Thoracic aorta (tissue), 2 donors: ENCODE measurements at places on chromosomes 12 and 14.
A peak's percentile ranks its signal among the peaks of the same experiment; 100 is the strongest.

DNA sequence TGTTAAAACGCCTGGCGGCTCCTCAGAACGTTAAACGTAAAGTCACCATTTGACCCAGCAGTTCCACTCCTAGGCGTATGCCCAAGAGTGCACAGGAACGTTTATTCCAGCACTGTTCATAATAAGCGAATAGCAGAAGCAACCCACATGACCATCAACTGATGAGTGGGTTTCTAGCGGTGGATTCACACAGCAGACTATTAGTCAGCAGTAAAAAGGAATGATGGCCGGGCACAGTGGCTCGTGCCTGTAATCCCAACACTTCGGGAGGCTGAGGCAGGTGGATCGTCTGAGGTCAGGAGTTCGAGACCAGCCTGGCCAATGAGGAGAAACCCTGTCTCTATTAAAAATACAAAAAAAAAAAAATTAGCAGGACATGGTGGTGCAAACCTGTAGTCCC lies 22.4 kb upstream of the FBRSL1 start:
- DNase-seq, result no peak

GRCh38 chr14:101501858-101502615 lies 59.3 kb upstream of the DIO3 start:
- no peak for DNase-seq

DNA sequence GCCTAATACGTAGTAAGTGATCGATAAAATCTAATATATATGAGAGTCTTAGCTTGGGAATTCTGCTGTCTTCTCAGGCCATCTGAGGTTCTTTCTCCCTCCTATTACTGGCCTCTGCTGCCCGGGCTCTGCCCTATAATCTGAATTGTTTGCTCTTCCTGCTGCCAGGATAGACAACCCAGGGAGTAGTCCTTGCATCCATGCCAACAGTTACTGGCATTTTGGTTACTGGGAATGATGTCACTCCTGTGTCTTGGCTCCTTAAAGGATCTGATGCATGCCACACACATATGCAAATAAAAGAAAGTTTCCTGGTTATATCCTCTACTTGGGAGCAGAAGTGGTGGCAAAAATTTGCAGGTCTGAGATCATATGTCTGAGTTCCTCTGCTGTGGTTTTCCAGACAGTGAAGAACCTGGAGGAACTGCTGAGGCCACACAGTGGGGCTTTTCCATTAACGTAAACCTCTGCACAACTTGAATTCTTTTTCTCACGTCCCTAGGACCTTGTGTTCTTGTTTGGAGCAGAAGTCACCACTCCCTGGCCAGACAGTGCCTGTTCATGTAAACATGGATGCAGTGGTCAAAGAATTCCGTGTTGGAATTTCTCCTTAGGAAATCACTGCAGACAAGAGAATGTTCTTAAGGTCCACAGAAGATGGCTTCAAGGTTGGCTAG lies 320.6 kb upstream of the TBX3 start:
- DNase-seq, result no peak

DNA sequence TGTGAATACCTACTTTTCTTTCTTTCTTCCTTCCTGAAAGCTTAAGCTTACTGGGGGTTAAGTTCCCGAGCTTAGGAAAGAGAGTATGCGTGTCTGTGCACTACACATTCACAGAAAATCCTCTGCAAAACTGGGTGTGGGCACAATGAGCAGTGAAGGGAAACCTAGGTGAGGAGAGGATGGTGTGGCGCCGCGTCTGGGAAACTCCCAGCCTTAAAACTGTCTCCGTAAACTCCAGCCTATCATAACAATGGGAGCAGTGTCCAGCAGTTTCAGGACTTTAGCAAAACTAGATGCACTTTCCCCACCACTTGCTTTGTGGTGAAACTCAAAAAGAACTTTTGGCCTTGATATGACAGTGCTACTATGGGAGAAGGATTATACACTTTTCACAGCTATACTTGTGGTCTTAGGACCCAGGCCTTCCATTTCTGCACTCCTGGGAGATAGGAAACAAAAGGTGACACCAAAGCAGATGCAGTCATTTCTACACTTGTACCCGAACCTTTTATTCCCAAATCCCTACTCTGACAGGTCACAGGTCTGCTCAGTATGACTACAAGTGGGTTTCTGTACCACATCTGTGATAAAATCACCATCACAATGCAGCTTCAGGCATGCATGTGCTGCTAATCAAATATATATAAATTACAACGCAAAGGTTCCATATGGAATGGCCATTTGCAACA lies 10.4 kb downstream of the AKAP5 start:
- DNase-seq, result no peak

- no peak for DNase-seq
Measured at GRCh38 chr12:93819050-93819491, 141.9 kb downstream of the CRADD start.

GRCh38 chr14:58659846-58660245 lies 22.1 kb downstream of the DACT1 start:
- DNase-seq, result no peak

- no peak for DNase-seq
Measured at GRCh38 chr14:68684466-68685418, 108.1 kb downstream of the ZFP36L1 start.

DNA sequence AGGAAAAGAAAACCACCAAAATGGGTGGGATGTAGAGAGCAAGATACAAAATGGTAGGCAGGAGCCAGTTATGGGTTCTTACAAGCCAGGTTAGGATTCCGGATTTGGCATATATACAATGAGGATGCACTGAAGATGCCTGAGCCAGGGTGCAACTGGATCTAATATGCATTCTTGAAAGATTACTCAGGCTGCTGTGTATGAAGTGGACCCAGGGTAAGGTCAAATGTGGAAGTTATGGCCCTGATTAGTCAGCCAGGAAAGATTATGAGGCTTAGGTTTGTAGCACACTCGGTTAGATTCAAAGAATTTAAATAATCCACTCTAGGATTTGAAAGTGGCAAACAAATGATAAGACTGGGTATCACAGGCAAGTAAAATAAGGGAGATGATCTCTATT lies 1750.7 kb upstream of the FLRT2 start:
- no peak for DNase-seq

DNA sequence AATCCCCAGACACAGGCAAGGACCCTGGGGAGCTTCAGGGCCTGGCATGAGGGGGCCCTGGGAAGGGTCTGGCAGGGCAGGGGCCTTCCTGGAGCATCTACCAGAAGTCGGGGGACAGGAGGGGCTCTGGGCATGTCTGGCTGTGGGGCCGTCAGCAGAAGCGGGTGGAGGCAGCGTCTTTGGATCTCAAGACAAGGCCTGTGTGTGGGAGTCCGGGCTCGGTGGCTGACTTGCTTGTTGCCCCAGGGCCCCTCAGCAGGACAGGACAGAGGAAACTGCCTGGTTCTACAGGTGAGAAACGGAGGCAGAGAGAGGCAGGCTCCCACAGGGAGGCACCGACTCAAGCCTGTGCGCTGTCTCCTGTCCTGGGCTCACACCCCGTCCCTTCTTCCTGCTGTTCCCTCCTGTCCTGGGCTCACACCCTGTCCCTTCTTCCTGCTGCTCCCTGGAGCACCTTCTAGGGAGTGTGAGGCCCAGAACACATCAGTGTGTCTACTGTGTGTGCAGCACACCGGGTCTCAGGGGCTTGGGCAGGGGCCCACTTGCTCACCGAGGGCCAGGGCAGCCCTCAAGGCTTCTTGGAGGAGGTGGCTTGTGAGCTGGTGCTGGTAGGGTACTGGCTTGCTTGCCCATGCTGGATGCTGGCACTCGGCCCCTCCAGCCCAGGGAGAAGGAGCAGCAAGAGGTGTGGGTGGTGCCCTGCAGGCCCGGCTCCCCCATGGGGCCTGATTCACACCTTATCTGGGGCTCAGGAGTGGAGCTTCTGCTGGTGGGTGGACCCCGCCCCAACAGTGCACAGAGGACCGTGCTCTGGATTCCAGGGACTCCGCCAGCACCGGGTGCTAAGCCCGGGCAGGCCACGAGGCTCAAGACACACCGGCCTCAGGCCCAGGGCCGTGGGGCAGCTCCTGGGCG lies 14.9 kb downstream of the ASPG start:
- no peak for DNase-seq

- no peak for DNase-seq
Measured at GRCh38 chr12:11408096-11408495, 12.7 kb upstream of the PRB2 start.

- no peak for DNase-seq
Measured at GRCh38 chr12:52235001-52235764, 2.1 kb downstream of the KRT7 start.

- no peak for DNase-seq
Measured at GRCh38 chr14:72443991-72444441, 449.9 kb downstream of the DPF3 start.

GRCh38 chr14:22319526-22320361 lies 269.3 kb downstream of the DAD1 start:
- DNase-seq, result peak; percentile 11

DNA sequence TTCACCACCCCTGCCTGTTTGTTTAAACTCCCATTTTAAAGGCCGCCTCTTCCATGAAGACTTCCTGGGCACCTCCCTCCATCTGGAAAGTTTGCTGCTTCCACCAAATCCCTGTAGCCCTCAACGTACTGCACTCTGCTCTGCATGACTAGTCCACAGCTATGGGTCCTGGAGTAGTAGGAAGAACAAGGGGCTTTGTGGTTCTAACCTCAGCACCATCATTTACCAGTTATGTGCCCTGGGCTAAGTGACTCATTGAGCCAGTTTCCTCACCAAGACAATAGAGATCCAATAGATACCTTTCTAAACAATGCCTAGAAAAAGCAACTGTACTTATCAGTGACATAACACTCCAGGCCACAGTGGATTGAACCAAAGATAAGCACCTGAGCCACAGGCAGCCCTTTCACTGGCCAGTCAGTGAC lies 8.5 kb upstream of the LTBP2 start:
- DNase-seq, result no peak

DNA sequence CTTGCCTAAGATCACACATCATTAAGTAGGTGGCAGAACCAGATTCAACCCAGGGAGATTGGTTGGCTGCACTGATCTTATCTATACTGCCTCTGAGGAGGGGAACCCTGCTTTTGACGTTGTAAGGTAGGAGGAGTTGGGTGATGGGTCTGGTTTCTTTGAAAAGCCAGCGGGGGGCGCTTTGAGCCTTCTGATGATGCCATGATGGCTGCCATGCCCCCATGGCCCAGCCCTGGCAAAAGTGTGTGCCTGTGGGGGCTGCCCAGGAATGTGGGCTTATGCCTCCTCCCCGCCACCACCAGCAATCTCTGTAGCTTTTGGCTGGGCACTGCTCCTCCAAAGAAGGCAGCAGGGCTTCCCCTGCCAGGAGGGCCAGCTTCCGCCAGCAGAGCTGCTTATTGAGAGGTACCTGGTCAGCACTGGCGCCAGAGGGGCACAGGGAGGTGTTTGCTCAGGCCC lies 224.3 kb downstream of the SLC41A2 start:
- DNase-seq, result no peak

DNA sequence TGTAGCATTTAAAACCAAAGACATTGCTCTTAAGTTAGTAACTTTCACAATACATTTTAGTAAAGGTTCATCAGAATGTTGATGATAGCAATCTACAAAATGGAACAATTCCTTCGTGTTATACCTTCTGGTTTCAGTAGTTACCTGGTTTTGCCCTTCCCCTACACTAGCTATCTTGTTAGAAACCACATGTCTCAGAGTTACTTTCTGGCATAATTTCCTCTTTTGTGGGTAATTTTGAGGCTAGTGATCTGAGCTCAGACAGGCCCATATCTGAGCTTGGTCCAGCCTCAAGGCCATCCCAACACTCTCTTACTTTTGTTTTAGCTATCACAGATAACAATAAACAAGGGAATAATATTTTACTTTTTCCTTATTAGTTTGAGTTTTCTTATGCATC lies 196.9 kb downstream of the KITLG start:
- DNase-seq, result no peak

- no peak for DNase-seq
Measured at GRCh38 chr12:124898200-124898922, 16.1 kb downstream of the UBC start.

- no peak for DNase-seq
Measured at GRCh38 chr12:120489018-120489417, 6.9 kb upstream of the DYNLL1 start.

DNA sequence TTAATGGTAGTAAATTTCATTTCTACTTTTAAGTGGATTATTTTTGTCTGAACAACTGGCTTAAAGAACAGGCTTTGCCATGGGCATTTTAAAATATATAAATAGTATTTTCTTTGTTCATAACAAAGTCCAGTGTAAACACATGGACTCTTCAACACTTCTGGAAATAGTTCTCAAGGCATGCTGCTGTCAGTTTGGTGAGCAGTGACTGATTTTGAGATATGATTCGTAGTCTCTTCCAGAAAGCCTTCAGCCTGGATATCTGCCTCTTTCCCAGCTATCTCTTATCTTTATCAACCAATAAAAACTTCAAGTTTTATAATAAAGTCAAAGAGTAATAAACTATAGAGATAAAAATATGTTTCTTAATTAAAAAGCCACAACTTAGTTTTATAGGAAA lies 110.7 kb downstream of the NAV3 start:
- DNase-seq, result no peak

GRCh38 chr14:101889898-101890297 lies 74.5 kb upstream of the DYNC1H1 start:
- no peak for DNase-seq

- no peak for DNase-seq
Measured at GRCh38 chr14:50501642-50502041, 30.7 kb downstream of the MAP4K5 start.

DNA sequence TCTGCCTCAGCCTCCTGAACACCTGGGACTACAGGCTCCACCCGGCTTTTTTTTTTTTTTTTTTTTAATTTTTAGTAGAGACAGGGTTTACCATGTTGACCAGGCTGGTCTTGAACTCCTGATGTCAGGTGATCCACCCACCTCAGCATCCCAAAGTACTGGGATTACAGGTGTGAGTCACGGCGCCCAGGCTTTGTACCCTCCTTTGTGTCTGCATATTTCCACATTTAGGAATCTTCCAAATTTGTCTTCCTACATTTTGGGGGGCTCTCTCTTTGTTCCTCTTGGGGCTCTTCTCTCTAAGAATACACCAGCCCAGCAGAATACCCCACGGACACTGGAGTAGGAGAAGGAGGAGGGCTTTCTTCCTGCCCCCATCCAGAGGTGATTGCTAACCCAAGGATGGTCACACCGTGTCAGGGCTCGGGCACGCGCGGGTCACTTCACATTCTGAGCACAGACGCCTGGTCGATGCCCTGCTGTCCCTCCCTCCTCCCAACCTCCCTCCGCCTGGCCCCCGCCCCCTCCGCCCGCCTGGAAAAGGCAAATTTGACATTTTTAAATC lies 2.1 kb upstream of the DNAJC22 start:
- DNase-seq, result no peak
